GM23338 (cell line): ENCODE measurements at places on chromosomes 3 and 15. TPM values are rescaled to one million over a fixed set of nuclear protein-coding genes. Genes with fewer than 3 reads are reported as not detected.

DNA sequence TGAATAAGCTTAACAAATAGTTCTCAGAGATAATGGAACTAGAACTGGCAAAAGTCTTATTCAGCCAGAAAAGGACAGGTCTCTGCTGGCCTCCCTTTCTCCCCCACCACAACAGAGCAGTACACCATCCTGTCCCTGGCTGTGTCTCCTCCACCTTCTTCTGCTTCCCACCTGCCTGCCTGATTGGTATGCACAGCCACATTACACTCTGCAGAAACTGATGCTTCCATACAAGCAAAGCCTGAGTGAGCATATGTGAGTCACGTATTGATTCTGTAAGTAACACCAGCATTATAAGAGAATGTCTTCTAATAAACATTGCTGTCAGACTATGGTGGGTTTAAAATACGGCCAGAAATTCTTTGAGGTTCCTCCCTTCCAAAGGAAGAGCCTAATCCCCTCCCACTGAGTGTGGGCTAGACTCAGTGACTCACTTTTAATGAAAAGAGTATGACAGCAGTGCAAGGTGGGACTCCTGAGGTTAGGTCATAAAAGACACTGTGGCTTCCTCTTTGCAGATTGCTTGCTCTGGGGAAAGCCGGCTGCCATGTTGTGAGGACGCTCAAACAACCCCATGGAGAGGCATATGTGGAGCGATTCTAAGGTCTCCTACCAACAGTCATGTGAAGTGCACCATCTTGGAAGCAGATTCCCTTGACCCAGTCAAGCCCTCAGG is 44.4 kb downstream of the ANXA2 start:
- no peak for DNase-seq

GRCh38 chr3:121690777-121691405 is 30.2 kb upstream of the HCLS1 start:
- no peak for DNase-seq

DNA sequence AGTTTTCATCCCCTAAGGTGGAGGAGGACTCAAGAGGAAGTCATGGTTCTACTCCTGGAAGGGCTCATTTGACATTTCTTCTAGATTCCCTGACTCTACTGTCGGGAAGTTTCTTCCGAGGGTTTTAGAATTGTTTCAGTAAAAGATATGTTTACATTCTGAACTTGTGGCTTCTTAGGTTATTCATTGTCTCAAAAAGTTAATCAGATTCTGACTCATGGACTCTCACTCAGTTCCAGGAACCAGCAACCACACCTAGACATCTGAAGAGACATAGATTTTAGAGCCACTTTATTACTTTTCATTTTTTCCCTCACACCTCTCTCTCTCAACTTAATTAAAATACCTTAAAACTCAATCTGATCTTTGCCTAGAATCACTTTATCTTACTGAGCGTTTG is 862.6 kb downstream of the AGBL1 start:
- no peak for DNase-seq

The SUSD5 gene
- total RNA-seq = 3.6 and 4.3 TPM in 2 replicates

DNA sequence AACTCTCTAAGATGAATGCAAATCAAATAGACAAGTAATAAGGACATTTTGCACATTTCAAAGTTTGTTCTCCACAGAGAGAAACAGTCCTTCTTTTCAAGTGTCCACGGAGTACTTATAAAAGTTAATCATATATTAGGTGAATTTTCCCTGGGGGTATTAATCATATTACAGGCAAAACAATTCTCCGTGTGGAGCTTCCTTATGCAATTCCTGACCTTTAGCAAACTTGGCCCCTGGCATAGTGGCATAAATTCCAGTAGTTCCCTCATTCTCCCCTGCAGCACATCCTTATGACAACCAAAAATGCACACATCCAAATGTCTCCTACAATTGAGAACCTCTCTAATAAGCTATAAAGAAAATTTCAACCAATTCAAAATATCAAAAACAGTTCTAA is 34.4 kb downstream of the FSIP1 start:
- DNase-seq = no peak

- DNase-seq = peak; percentile 74
Observed at GRCh38 chr3:129975705-129976048, 1.2 kb downstream of the TRH start.

DNA sequence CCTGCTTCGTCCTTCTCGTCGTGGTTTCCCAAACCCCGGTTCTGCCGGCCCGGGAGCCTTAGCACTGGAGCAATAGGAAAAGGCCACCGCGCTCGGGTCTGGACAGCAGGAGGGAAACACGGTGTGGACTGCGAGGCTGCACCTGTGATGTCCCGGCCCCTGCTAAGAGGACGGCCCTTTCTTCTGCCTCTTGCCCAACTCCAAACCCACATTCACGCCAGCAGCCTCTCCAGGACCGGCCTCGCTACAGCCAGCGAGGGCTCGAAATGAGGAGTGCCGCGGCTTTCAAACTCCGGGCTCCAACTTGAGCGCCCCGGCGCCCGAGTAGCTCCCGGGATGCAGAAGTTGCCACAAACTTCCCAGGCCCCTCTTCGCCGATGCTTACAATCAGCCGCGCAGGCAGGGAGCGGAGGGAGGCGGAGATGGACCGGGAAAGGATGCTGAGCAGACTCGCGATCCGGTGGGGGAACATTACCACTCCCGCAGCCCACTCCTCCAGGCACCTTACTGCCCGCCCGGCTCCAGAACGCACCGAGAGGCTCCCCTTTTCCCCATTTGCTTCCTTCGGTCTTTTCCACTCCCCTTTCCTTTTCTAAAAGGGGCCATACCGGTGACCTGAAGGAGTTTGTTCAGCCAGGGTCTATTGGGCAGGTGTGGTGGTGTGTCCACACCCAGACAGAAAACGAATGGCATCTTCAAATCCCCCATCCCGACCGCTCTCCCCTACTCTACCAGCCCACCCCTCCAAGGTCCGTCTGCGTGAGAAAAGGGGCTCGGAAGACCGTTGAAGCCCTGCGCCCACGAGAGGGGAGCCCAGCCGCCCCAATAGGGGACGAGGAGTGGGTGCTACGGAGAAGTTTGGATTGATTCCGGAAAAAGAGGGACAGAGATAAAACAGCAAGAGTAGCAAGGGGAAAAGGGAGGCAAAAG is 18.8 kb upstream of the SATB1 start:
- DNase-seq = peak; percentile 79

- DNase-seq = no peak
Observed at GRCh38 chr3:72220946-72221345, 436.0 kb upstream of the PROK2 start.

The POPDC2 gene
- total RNA-seq = not detected in 2 replicates

DNA sequence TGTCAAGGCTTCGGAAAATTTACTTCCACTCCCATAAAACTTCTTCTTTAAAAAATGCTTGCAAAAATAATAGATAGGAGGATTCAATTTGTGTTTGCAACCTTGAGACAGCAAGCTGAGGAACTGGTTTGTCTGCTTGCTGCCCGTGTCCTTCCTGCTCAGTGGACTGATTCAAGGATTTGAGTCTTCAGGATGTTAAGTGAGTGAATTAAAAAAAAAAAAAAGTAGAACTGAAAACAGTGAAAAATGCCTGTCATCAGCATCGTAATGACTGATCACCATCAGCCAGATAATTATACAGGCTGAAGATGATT is 453.7 kb downstream of the FGF12 start:
- DNase-seq = peak; percentile 25

- DNase-seq = peak; percentile 87
Observed at GRCh38 chr3:174413062-174413912, 445.8 kb upstream of the NAALADL2 start.

The PAQR9 gene
- total RNA-seq = 2.0 and 2.3 TPM in 2 replicates

The GOLGA6L25 gene
- not detected in 2 replicates for total RNA-seq

DNA sequence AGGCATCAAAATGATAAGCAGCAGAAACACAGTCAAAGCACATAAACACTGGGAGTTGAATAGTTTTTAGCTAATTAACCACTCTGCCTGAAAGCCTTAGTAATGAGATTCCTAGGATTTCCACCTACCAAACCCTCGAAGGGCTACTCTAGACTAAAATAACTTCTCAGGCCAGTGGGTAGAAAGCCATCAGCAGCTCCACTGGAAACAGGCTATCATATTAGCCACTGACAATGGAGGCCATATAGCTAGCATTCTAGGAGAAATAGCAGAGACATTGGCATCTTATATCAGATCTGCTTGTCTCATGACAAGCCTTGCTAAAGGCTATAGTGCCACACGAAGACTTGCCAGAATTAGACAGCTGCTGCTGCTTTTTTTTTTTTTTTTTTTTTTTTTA is 4.5 kb upstream of the CAPN3 start:
- DNase-seq = no peak

DNA sequence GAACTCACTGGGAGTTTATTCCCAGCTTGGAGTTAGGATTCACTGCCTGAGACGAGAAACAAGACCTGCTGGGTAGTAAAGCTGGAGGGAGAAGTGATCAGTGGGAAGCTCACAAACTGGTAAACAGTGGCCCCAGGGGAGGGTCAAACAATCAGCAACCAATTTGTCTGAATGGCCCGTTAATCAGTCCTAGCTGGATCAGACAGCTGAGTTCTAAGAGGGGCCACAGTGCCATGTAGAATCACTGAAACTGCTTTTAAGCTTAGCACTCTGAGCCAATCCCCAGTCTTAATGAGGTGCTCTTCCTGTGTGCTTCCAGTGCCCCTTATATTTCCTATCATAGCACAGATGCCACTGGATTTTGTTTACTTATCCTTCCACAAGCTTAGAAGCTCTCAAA is 591.7 kb downstream of the RSL24D1 start:
- DNase-seq = no peak

GRCh38 chr3:177724020-177724638 is 526.8 kb upstream of the TBL1XR1 start:
- DNase-seq = no peak

- DNase-seq = no peak
Observed at GRCh38 chr15:51620122-51620521, 2.4 kb downstream of the DMXL2 start.

GRCh38 chr3:16146015-16146730 is 28.3 kb upstream of the GALNT15 start:
- no peak for DNase-seq

The SNUPN gene
- 27.7 and 31.5 TPM in 2 replicates for total RNA-seq

DNA sequence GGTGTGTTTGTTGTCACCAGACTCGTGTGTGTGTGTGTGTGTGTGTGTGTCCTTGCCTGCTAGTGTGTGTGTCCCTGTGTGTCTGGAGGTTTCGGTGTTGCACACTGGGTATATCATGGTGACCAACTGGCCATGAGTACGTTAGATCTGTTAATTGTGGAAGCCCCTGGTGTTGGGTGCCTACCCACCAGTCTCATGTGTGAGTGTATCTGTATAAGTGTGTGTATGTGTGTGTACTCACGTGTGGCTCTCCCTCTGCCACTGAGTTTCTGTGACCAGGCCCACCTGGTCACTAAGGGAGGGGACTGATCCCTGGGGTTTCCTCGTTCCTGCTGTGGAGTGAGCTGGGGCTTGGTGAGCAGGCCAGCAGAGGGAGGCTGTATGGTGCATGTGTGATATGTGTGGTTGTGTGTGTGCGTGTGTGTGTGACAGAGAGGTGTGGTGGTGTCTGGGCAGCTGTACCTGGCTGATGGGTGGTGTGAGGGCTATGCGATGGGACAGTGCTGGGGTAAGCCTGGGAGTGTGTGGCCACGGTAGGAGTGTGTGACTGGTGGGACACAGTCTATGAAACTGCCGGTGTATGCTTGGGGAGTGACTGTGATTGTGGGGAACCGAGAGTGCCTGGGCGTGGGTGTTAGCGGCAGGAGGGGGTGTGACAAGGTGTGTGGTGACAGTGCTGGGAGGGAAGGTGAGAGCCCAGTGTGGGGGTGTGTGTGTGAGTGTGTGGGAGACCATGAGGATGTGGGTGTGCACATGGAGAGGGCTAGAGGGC is 1.8 kb downstream of the PRKCD start:
- DNase-seq = no peak
